Activated gamma-delta T cell treated with Interleukin-2 at 50 U/mL for 16 hours (primary cell): ENCODE measurements at places on chromosomes 16 and 17.

DNA sequence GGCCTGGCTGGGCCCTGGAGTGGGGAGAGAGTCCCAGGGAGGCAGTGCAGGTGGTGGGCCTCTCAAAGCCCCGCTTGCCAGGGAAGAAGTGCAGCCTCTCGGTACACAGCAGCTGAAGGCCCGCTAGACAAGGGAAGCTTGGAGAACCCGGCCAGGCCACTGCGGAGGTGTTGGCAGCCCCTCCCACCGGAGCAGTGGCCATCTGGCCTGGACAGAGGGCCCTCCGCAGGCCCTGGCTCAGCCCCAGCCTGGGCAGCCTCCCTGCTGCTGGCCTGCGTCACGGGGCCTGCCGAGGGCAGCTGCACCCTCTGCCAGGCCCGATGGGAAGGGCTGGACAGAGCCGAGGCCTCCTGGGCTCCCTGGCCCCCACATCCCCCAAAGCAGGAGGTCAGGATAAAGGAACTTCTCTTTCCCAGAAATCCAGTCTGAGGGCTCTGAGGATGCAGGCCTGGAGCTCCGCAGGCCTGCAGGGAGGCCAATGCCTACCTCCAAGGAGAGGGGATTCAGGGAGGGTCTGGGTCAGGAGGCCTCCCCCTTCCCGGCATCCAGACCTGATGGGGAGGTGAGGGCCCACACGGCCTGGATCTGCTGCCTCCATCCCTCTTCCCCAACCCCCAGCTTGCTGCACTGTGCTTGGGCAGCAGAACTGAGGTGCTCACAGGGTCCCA, 4.3 kb downstream of the SPPL2C start:
- DNase-seq: no peak

DNA sequence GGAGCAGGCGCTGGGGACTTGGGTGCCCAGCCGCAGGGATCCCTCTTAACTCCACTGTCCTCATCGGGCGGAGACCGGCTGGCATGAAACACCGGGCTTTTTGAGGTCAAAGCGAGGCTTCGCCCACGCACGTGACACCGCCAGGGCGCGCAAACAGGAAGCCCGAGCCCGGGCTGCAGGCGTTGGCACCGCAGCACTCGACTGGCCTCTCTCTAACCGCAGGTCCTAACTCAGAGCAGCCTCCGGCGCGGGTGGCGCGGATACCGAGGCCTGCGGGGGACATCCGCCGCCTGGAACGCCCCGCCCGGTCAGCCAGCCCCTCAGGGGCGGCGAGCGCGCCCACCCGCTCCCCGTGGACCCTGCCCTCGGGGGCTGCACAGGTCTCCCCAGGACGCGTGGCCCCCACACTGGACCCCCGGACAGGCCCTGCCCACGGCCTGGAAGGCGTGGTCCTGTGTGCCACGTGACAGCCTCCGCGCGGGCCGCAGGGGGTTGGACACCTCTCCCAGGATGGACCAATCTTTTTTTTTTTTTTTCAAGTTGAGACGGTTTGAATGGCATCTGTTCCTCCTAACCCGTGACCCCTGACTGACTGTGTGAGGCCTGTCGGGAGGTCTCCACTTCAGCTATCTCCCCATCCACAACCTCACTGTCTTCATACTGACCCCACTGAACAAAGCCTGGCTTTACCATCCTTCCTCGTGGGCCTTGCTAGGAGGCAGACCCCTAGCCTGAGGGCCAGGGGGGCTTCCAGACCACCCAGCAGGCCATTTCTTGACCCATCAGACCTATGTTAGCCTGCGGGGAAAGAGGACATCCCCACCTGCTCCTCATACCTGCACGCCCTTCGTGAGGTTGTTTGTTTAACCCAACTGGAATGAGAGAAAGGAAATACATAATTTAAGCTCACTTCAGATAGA, 8.4 kb upstream of the SLC47A2 start:
- peak; percentile 44 for DNase-seq

DNA sequence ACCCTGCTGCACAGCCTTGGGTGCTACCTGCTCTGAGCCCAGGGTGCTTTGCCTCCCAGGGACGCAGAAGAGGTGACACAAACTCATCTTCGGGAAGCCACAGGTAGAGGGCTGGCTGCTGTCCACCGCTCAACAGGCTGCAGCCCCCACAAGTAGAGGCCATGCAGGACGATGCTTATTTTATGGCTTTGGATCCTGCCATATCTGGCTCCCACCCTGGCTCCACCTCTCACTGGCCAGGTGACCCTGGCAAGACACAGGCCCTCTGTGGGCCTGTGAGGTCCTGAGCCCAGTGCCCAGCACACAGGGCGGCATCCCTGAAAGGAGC, 11.3 kb upstream of the BCAR1 start:
- no peak for DNase-seq

DNA sequence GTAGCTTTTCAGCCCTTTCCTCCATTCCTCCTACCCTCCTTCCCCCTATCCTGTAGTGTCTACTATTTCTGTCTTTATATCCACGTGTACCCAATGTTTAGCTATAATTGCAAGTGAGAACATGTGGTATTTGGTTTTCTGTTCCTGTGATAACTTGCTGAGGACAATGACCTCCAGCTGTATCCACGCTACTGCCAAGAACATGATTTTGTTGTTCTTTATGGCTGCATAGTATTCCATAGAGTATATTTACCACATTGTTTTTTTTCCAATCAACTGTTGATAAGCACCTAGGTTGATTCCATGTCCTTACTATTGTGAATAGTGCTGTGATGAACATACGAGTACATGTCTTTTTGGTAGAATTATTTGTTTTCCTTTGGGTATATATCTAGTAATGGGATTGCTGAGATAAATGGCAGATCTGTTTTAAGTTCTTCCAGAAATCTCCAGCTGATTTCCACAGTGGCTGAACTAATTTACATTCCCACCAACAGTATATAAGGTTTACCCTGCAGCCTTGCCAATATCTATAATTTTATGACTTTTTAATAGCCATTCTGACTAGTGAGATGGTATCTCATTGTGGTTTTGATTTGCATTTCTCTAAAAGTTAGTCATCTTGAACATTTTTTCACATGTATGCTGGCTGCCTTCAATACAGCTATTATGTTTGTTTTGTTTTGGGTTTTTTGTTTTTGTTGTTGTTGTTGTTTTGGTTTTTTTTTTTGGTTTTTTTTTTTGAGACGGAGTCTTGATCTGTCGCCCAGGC, 10.9 kb upstream of the COPRS start:
- no peak for DNase-seq

- no peak for DNase-seq
Measured at GRCh38 chr17:32747856-32748255, 129.1 kb downstream of the MYO1D start.

- DNase-seq: no peak
Measured at GRCh38 chr17:81037026-81037797, 2.3 kb downstream of the BAIAP2 start.

GRCh38 chr17:49575679-49576087, at the start of gene NXPH3:
Gene NXPH3, plus strand, starts transcription at chr17:49575871. Its CDS starts 349 bp downstream, at chr17:49576220.
- DNase-seq: peak; percentile 49

DNA sequence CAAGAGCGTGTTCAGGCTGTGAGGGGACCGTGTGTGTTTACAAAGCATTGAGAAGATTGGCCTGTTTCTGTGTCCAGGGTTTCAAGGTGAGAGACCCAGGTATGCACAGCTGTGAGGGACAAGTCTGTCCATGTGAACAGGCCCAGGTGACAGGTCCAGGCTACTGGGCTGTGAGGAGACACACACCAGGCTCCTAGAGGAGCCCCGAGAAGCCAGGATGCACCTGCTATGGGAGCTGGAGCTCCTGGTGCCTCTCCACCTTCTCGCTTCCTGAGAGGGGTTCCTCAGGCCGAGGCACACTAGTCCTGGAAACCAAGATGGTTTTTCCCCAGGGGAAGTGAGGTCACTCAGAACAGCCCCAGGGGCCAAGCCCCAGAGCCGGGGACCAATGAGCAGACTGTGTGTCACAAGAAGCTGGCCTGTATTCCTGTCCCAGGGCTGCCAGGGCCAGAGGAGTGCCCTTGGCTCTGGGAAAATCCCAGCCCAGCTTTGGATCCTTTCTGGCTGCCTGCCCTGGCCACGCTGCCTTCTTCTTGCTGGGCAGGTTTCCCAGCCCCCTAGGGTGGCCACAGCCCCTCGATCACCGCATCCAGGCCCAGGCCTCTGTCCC, 153.4 kb upstream of the PLCG2 start:
- no peak for DNase-seq

GRCh38 chr16:77406680-77407079, 28.2 kb downstream of the ADAMTS18 start:
- no peak for DNase-seq

DNA sequence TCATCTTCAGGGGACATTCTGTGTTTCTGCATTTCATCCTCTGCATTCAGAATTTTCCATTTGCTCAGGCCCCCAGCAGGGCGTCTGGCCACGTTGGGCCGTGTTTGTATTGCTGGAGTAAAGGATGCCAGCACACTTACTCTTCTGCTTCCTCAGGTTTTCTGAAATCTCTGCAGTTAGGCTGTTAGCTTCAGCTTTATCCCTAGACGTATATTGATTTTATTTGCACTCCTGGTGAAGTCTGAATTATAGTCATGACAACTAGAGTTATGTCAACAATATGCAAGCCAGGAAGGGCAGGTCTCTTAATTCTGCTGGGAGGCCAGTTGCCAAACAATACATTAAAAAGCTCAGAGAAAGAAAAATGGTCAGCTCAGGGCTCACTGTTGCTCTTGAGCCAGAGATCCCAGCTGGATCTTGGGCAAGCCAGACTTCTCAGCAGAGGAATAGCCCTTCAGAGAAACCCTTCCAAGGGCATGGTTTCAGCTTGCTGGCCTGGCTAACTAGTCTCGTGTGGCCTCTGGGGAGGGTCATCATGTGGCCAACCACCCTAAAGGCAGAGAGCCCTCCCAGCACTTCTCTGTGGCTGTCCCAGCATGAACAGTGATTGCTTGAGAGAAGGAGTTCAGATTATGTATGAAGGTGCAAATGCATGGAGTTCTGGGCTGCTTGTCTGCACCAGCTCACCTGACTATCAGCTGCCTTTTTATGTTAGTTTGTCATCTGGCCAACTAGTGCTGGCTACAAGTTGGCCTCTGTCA, 110.2 kb upstream of the CACNG5 start:
- no peak for DNase-seq

DNA sequence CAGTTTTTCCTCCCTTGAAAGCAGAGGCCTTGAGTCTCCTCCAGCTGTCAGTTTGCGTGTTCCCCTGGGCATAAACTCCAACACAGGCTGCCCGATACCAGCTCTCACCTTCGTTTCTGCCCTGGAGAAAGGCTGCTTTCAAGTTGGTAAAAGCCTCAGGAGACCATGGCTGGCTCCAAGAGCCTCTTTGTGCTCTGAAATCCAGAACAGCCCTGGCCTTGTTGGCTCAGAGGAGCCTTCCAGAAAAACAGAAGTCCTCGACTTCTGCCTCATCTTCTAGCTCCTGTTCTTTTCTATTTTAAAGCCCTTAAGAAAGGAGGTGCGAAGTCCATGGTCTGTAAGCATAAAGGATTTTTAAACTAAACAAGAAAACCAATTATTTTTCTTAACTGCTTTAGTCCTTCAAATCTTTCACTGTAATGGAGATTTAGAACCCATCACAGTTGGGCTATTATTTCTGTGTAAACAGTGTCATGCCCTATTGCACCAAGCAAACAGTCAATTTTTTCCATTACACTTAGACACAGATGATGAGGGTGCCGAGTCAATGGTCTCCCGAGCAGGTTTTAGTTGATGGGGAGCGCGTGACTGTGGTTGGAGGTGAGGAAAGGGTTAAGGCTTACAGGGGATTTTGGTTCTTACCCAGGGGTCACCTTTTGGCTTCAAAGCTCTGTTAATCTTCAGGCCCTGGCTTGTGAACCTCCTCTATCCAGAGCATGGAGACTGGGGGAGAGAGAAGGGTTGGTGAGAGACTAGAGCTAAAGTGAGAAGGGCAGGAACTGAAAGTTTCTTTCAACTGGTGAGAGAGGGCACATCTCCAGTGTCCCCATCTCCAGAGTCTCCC, 212.8 kb downstream of the MSI2 start:
- no peak for DNase-seq

- DNase-seq: no peak
Measured at GRCh38 chr17:81367171-81367570, 28.1 kb upstream of the BAHCC1 start.

- DNase-seq: no peak
Measured at GRCh38 chr17:18327556-18327955, 12.5 kb downstream of the SMCR8 start.

DNA sequence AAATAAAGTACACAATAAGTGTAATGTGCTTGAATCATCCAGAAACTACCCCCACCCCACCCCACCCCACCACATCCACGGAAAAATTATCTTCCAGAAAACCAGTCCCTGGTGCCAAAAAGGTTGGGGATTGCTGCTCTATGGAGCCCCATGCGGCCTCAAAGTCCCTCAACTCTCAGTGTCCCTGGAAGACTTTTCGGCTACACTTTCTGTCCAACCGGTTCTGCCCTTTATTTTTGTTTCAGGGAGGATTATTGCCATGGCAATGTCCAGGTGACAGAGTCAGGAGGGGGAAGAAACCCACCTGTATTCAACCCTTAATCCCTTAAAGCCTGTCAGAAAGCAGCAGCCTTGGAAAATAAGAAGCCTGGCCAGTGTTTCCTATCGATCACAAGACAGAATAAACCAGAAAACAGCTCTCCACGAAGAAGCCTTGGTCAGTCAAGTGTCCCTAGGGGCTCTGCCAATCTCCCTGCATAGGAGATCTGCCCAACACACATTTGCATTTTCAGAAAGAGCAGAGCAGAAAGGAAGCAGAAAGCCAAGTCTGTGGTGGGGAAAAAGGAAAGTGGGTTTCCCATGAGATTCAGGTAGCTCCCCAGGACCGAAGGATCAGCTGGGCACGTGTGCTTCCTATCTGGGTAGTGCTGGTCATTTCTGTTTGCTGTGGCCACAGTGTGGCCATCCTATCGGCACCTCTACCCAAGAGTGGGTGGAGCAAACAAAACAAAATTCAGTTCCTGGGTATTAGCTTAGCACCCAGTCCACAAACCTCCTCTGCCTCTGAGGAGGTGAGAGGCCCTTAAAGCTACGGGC, 342.7 kb downstream of the SOX9 start:
- no peak for DNase-seq

DNA sequence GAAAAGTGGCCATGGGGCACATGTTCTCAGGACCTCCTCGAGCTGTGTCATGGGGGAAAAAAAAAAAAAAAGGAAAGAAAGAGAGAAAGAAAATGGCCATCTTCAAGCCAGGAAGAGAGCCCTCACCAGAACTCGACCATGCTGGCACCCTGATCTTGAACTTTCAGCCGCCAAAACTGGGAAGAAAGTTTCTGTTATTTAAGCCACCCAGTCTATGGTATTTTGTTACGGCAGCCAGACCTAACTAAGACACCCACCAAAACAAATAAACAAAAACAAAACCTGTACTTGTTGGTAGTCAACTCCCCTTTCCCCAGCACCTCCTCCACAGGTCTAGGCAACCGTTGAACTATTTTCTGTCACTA, 26.1 kb upstream of the SLC13A2 start:
- no peak for DNase-seq
